ENCODE measurements at places on chromosomes 1 and 21.

DNA sequence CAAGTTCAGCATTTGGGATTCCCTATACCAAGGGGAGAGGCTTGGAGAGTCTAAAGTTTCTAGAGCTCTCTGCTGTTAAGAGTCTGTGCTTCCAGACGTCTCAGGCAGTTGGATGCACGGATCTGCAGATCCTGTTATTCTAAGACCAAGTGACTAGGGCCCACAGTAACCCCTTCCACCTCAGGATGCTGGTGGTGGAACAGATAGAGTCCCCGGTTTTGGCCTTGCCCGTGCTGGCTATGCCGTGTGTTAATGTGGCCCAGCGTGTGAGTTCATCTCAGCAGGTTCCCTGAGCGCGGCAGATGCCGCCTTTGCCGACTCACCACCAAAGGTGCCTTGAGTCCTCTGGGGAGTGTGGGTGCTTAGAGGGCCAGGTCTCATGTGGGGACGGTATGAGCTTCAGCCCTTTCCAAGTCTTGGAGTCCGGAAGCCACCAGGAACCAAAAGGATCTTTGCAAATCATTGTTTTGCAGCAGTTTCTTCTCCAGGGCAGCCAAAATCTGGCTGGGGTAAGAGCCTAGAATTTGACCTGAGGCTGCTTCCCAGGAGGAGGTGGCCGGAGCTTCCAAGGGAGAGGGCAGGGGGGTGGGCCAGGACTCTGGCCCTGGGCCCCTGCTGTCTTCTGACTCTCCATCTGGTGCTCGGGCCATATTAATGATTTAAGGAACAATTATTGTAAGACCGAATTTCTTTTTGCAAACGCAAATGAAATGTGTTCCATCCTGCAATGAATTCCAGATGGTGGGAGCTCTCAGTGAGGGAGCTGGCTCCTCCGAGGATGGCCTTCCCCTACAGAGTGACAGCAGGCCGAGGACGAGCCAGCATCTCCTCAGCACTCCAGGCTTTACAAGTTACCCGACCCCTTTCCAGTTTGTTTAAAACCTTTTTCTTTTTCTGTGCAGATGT is 205.7 kb downstream of the FOXD2 start:
- H3K4me1 ChIP-seq: peaks cover 18% of the 10 kb centered on the region
- no peak overlapping the region for H3K4me3 ChIP-seq
- DNase-seq: no peak
- H3K36me3 ChIP-seq: no peaks in the 10 kb centered on the region
- H3K27ac ChIP-seq: peak overlapping the region; percentile 67

DNA sequence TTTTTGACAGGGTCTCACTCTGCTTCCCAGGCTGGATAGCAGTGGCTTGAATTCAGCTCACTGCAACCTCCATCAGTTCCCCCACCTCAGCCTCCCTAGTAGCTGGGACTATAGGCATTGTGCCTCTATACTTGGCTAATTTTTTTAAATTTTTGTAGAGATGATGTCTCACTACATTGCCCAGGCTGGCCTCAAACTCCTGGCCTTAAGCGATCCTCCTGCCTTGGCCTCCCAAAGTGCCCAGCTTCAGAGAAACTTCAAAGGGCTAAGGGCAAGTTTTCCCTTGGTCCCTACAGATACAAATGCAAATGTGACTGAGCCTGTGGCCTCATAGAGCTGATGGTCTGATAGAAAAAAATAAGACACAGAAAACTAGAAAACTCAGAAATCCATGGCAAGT is 52.9 kb upstream of the PRRC2C start:
- no peaks in the 10 kb centered on the region for H3K36me3 ChIP-seq
- H3K27me3 ChIP-seq: no peaks in the 10 kb centered on the region
- H3K4me3 ChIP-seq: no peak overlapping the region
- no peak for DNase-seq
- no peaks in the 10 kb centered on the region for H3K4me1 ChIP-seq

DNA sequence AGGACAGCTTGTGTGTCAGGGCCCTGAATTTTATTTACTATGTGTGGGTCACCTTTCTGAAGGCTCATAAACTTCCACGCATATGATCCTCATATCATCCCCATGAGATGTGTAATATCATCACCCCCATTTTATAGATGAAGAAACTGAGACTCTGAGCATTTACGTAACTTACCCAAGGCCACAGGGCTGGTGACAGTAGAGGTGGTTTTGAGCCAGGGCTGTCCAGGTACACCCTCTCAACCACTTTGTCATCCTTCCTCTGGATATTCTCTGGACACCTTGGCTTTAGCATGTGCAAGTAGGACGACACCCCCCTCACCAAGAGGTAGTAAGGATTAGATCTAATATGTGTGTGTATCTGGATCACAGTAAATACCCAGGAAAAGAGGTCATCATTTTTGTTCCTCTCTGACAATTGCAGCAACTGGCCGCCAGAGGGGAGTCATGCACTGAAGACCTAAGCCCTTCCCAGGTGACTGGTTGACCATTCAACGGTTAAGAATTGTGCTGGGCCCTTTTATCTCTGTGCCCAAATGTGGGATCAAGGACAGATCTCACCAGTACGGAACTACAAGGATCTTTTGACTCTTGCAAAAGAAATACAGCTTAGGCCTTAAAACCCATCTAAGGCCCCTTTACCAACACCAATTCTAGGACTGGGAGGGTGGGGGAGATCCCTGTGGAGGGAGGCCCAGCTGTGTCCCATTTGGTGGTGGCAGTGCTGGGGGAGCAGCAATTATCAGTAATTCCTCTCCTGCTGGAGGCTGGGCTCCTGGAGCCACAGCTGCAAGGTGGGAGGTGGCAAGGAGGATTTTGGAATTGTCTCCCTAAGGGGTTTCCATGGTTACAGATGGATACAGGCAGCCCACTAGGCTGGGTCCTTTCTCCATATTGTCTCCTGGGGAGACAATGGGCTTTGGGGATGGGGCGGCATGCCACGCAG is 13.7 kb upstream of the E2F2 start:
- H3K4me3 ChIP-seq: no peak overlapping the region
- no peaks in the 10 kb centered on the region for H3K36me3 ChIP-seq
- peaks cover 22% of the 10 kb centered on the region for H3K4me1 ChIP-seq
- H3K27me3 ChIP-seq: no peaks in the 10 kb centered on the region

- H3K27ac ChIP-seq: no peak overlapping the region
- DNase-seq: no peak
- H3K4me3 ChIP-seq: no peak overlapping the region
- H3K4me1 ChIP-seq: peaks cover 50% of the 10 kb centered on the region
- H3K27me3 ChIP-seq: no peaks in the 10 kb centered on the region
- peaks cover 49% of the 10 kb centered on the region for H3K36me3 ChIP-seq
These were observed 2.0 kb upstream of the GJC2 start for GRCh38 chr1:228147768-228148167.

DNA sequence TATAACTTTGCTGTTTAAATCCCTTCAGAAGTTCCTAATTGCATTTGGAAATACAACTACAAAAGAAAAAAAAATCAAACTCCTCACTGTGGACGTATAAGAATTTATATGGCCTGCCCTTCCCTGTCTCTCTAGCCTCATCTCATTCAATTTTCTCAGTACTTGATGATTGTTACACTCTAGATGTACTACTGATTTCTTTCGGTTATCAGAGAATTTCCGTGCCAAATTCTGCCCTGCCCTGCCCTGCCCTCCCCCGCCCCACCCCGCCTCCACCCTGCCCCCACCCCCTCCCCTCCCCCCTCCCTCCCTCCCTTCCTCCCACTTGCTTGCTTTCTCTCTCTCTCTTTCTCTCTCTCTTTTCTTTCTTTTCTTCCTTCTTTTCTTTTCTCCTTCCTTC is 71.7 kb upstream of the MPC2 start:
- no peak for DNase-seq
- H3K27ac ChIP-seq: no peak overlapping the region
- H3K27me3 ChIP-seq: no peaks in the 10 kb centered on the region
- H3K36me3 ChIP-seq: peaks cover 31% of the 10 kb centered on the region

GRCh38 chr1:15756143-15757015 is 2.2 kb upstream of the FBLIM1 start:
- no peaks in the 10 kb centered on the region for H3K27me3 ChIP-seq
- peaks cover 38% of the 10 kb centered on the region for H3K4me1 ChIP-seq
- peak overlapping the region; percentile 97 for H3K27ac ChIP-seq
- no peaks in the 10 kb centered on the region for H3K36me3 ChIP-seq
- DNase-seq: no peak
- peak overlapping the region; percentile 79 for H3K4me3 ChIP-seq

DNA sequence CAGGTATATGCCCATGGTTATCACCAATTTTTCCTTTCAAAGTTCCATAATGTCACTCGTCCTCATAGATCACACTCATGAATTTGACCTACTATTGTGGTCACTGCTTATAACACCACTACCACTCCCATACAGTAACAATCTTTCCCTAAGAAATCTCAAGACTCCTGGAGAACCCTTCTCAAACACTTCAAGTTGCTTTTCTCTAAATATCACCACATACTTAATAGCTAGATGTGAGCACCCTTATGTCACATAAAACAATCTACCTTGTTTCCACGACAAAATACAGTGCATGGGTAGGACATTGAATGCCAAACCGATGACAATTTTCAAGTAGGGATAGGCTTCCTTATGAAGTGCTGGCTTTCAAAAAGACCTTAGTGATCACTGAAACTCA is 104.5 kb downstream of the LRRC53 start:
- no peaks in the 10 kb centered on the region for H3K27me3 ChIP-seq
- no peaks in the 10 kb centered on the region for H3K36me3 ChIP-seq
- H3K27ac ChIP-seq: no peak overlapping the region
- DNase-seq: no peak

- DNase-seq: no peak
- no peaks in the 10 kb centered on the region for H3K27me3 ChIP-seq
- H3K4me1 ChIP-seq: peaks cover 25% of the 10 kb centered on the region
- H3K4me3 ChIP-seq: no peak overlapping the region
- peak overlapping the region; percentile 18 for H3K27ac ChIP-seq
These were observed 340.1 kb downstream of the SETD4 start for GRCh38 chr21:35720208-35720731.

DNA sequence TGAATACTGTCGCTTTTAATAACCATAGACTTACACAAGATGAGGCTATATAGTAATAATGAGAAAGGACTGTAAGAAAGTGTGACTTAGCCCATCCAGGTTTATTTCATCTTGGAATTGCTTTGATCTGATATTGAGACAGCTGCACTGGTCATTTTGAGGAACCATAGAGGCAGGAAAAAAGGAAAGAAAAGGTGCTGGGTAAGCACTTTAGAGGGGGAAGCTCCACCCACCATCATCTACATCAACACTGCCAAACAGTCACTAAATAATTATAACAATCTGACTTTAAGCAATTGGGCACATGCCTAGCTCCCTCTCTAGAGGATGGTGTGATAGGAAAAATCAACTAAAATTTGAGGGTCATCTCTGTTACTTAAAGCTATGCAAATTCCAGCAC is 70.6 kb upstream of the ST6GALNAC3 start:
- no peaks in the 10 kb centered on the region for H3K36me3 ChIP-seq
- no peaks in the 10 kb centered on the region for H3K27me3 ChIP-seq
- DNase-seq: no peak
- no peak overlapping the region for H3K4me3 ChIP-seq

DNA sequence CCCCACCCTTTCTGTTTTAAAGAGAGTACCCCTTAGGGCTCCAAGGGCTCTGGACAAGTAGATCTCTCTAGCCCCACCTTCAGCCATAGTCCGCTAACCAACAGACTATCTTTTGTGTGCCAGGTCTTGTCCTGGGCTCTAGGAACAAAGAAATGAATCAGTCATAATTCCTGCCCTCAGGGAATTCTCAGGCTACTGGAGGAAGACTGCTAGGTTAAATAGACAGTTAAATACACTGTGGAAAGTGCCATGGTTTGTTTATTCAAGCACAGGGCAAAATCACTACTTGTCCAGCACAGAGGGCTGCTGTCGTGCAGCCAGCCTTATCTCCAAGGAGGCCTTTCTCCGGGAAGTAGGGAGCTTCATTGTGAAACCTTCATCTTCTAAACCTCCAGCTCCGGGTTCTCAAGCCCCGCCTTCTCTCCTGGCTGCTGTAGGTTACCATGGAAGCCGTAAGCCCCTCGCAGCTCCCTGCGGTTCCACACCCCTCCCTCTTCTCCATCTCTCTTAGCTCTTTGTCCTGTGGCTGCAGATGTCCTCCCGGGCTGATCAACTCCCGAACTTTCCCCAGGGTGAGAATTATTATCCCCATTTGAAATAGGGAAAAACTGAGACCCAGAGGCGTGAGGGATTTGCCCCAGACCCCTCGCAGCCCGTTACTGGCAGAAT is 29.8 kb downstream of the SHISAL2A start:
- H3K27me3 ChIP-seq: no peaks in the 10 kb centered on the region
- no peaks in the 10 kb centered on the region for H3K36me3 ChIP-seq
- peaks cover 7% of the 10 kb centered on the region for H3K4me1 ChIP-seq
- no peak for DNase-seq
- H3K27ac ChIP-seq: no peak overlapping the region
- no peak overlapping the region for H3K4me3 ChIP-seq

GRCh38 chr1:150322310-150322709 is 977 bp downstream of the PRPF3 start:
- H3K27me3 ChIP-seq: no peaks in the 10 kb centered on the region
- no peak for DNase-seq
- H3K36me3 ChIP-seq: peaks cover 29% of the 10 kb centered on the region
- peaks cover 25% of the 10 kb centered on the region for H3K4me1 ChIP-seq

DNA sequence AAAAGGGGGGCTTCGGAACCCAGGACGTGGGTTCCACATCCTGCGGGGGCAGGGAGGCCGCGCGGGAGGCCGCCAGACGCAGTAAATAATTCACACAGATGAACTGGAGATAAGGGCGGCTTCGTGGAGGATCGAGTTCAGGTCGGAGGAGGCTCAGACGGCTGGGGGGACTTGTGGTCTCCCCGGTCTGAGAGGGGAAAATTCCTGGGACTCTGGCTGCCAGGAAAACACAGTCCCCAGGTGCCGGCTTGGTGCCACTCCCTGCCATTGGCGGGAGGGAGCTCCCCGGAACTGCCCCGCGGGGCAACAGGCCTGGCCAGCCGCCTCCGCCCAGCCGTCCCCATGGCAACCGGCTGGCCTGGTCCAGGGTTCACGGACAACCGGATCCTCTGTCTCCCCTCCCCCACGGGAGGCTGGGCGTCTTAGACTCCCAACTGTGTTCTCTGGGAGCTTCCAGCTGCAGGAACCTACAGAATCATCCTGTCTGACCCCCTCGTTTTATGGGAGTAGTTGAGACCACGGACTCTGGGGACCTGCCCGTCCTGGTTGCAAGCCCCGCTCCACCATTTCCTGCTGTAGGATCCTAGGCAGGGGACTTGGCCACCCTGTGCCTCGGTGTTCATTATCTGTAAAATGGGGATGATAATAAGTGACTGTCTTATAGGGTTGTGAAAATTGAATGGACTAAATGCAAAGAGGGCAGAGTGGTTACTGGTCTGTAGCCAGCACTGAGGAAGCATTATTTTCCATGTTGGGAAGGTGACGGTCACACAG is 9.6 kb downstream of the CAMK2N1 start:
- no peak overlapping the region for H3K27ac ChIP-seq
- peaks cover 87% of the 10 kb centered on the region for H3K27me3 ChIP-seq
- peaks cover 6% of the 10 kb centered on the region for H3K4me1 ChIP-seq
- no peak overlapping the region for H3K4me3 ChIP-seq
